ENCODE measurements at places on chromosomes 6 and 20. TPM values are rescaled to one million over a fixed set of nuclear protein-coding genes. Genes with fewer than 3 reads are reported as not detected.
A peak's percentile ranks its signal among the peaks of the same experiment; 100 is the strongest.

DNA sequence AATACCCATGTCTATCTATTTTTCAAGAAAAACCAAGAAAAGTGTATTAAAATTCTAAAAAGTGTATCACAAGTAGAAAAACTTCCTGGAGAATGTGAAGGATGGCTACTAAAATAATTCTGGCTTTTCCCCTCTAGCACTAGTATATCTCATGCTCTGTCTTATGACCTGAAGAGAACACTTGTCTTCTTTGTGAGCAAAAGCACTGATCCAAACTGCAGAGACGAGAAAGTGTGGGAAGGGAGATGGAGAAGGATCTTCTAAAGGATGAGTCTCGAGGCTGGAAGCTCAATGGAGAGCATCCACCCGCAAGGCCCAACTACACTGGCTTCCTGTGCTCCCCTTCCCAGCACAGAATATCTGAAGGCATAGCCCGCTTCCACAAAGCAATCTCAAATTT lies 23.5 kb downstream of the STX7 start:
- DNase-seq = no peak

DNA sequence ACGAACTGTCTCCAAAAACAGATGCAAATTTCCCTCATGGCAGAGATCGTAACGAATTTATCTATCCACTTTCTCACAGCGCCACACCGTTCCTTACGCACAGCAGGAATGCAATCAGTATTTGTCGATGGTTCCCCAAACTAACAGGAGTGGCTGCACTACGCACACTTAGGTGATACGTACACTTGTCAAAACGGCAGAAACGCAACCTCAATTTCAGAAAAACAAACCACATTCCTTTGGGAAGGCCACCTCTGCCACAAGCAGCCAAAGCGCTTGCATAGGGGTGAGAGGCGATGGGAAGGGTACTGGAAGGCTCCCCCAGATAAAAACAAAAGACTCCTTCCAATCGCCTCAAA lies 638 bp downstream of the MDN1 start:
- DNase-seq = no peak

- no peak for DNase-seq
Measured at GRCh38 chr6:152695372-152696045, 2.2 kb upstream of the MYCT1 start.

- DNase-seq = peak; percentile 87
Measured at GRCh38 chr6:33950472-33950881, 146.7 kb upstream of the MLN start.

- no peak for DNase-seq
Measured at GRCh38 chr6:158647501-158647900, 2.4 kb upstream of the SYTL3 start.

- DNase-seq = no peak
Measured at GRCh38 chr6:18312368-18312767, 48.0 kb upstream of the DEK start.

DNA sequence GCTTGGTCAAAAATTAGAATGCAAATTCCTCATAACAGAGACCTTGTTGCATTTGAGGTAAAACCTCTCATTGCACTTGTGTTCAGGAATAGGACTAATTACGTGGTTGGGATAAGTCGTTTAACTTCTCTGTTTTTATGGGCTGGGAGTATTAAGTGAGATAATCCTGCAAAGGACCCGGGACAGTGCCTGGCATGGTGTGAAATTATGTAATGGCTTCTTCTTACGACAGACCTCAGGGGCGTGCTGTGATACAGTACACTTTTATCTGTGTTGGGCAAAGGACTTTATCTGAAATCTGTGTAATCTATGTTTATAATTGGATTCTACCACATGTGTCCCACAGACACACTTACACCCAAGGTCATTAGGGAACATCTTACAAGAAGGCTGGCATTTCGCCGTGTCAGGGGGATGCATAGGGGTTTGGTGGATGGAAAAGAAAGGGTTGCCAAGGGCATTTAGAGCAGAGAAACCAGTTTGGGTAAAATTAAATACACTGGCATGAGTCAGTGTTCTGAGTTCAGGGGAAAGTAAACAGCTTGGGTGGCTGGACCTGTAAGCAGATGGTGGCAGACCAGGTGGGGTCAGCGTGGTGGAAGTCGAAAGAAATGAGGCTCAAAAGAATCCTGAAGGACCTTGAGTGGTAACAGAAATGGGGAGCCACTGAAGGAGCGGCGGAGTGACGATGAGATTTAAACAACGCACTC lies 17.2 kb upstream of the RTF2 start:
- DNase-seq = no peak

Gene SOX4
- total RNA-seq = 121 TPM

Gene PGC
- total RNA-seq = not detected

Measured in H7 (cell line).